ENCODE measurements at places on chromosomes 1 and 21.

- H3K4me1 ChIP-seq, result peaks cover 16% of the 10 kb centered on the region
- DNase-seq, result no peak
- peak overlapping the region; percentile 43 for H3K4me3 ChIP-seq
- peaks cover 66% of the 10 kb centered on the region for H3K27me3 ChIP-seq
These were observed 407 bp downstream of the WNT4 start for GRCh38 chr1:22142315-22143064.

DNA sequence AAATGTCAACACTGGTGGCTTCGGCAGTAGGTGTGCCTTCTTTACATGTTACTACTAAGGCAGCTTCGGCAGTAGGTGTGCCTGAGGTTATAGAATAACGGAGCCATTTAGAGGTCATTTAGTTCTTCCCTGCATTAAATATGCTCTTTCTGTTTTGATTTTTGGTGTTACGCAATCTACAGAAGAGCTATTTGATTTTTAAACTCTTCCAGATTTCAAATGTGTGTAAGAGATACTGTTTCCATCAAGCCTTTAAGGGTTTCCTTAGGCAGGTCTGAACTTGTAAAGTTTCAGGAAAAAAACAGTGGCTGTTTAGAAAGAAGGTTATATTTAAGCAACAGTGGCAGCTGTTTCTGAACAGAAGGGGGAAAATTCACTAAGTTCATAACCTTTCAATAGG lies 54.8 kb downstream of the PIK3R3 start:
- no peak overlapping the region for H3K4me3 ChIP-seq
- DNase-seq, result no peak
- no peak overlapping the region for H3K27ac ChIP-seq
- H3K27me3 ChIP-seq, result no peaks in the 10 kb centered on the region
- H3K4me1 ChIP-seq, result no peaks in the 10 kb centered on the region

- H3K4me1 ChIP-seq, result peaks cover 5% of the 10 kb centered on the region
- DNase-seq, result peak; percentile 38
- H3K27ac ChIP-seq, result no peak overlapping the region
- no peak overlapping the region for H3K4me3 ChIP-seq
These were observed 4.9 kb downstream of the CACHD1 start for GRCh38 chr1:64474665-64475439.

DNA sequence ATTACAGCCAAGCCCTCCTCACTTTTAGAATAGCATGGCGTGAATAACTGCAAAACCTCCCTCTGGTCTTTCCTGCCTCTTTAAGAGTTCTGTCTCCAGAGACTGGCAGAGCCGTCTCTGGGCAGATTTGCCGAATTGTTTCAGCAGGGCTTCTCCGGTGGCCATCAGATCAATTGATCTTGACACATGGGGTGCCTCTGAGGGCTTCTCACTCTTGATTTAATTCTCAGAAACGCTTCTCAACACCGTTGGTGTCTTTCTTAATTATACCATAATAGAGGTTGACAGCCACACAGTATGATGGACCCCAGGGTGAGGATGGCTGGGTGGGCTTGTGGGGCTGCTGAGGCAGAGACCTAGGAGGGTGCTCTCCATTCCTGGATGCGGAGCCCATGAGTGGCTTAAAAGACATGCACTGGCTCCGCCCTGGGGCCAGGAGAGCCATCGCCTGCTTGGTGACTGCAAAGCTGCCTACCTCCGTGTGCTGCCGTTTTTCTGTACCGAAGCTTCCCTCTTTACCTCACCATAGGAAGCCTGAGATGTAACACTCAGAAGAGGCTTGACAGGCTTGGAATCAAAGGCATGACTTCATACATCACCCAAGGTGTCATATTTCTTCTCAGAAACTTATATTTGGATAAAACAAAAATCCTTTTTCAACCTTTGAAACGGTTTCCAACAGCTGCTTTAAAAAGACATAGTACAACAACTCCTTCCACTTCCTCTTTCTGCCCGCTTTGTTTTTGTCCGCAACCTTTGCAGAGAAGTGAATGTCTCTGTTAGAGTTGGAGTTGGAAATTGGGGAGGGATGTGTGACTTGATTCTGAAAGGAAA lies 82.9 kb downstream of the GALNT2 start:
- no peaks in the 10 kb centered on the region for H3K27me3 ChIP-seq
- DNase-seq, result no peak
- H3K4me3 ChIP-seq, result no peak overlapping the region
- H3K36me3 ChIP-seq, result no peaks in the 10 kb centered on the region
- peaks cover 74% of the 10 kb centered on the region for H3K4me1 ChIP-seq
- no peak overlapping the region for H3K27ac ChIP-seq

DNA sequence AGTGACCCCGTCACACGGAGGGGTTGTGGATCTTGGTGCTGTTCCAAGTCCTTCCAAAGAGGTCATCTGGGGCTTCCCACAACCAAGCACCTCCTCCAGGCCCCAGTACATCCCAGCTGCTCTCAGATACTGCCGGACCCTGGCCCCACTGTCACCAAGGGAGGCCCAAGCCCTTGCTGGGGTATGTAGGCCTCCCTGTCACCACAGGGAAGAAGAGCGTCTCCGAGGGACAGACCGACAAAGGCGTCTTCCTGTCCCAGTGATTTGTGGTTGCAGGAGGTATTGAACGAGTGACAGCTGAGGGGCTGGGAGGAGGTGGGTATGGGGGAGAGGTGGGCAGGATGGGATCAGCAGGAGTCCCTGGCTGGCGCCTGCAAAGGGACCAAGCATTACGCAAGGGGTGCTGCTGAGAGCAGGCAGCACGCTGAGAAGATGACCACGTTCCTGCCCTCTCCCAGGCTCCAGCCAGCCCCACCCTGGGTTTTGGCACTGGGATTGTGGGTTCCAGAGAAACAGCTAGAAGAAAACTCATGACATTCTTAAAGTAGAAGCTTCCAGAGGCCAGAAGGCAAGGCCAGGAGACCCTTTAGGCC lies 29.7 kb downstream of the LRP8 start:
- no peak for DNase-seq
- H3K36me3 ChIP-seq, result no peaks in the 10 kb centered on the region
- H3K27ac ChIP-seq, result no peak overlapping the region
- H3K4me1 ChIP-seq, result peaks cover 20% of the 10 kb centered on the region
- H3K4me3 ChIP-seq, result no peak overlapping the region

DNA sequence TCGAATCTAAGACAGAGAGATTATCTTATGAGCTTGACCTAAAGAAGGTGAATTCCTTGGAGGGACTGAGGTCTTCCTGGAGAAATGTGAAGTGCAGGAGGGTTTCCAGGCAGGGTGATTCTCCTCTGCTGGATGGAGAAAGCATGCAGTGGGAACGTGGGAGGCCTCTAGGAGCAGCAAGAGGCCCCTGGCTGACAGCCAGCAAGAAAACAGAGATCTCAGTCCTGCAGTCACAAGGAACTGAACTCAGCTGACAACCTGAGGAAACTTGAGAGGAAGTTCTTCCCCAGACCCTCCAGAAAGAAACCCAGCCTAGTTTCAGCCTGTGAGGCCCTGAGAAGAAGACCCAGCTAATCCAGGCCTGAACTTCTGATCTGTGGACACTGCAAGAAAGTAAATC lies 345.9 kb downstream of the FAM72C start:
- no peak overlapping the region for H3K4me3 ChIP-seq
- no peaks in the 10 kb centered on the region for H3K4me1 ChIP-seq
- H3K27me3 ChIP-seq, result no peaks in the 10 kb centered on the region
- DNase-seq, result no peak
- no peaks in the 10 kb centered on the region for H3K36me3 ChIP-seq
